ENCODE measurements at places on chromosomes 1 and 21. TPM values are rescaled to one million over a fixed set of nuclear protein-coding genes. Genes with fewer than 3 reads are reported as not detected.

VANGL2 gene
- under 0.01 TPM for total RNA-seq

SLC30A1 gene
- total RNA-seq: 49.9 TPM

KCND3 gene
- 6.5 TPM for total RNA-seq

THBS3 gene
- 61.9 TPM for total RNA-seq

RNU5D-1 gene
- total RNA-seq: not detected

IL23R gene
- total RNA-seq: not detected

FCMR gene
- 0.29 TPM for total RNA-seq

- no peaks in the 10 kb centered on the region for H3K36me3 ChIP-seq
- H3K27ac ChIP-seq: no peak overlapping the region
- DNase-seq: no peak
- no peak overlapping the region for H3K4me3 ChIP-seq
Measured at GRCh38 chr1:88697503-88697902, 13.4 kb downstream of the PKN2 start.

GRCh38 chr1:30976143-30976542 lies 67.6 kb upstream of the SDC3 start:
- H3K27ac ChIP-seq: peak overlapping the region; percentile 42
- no peak overlapping the region for H3K4me3 ChIP-seq
- H3K27me3 ChIP-seq: no peaks in the 10 kb centered on the region
- peak; percentile 68 for DNase-seq

DNA sequence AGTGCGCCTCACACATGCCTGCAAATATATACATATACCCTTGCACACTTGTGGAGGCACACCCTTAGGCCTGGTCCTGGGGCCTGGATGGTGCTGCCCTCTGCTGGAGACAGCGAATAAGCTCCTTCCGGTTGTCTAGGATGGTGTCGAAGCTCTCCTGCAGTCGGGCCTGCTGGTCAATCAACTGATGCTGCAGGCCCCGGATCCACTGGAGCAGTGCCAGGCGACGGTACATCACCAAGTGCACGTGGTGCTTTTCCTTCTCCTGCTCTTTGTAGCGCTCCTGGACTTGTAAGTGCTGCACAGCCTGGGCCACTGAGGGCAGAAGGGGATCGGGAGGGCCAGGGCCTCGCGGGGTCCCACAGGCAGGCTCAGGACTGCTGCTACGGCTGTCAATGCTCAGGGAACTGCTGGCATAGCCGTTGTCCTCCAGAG lies 3.1 kb downstream of the C1orf216 start:
- no peaks in the 10 kb centered on the region for H3K27me3 ChIP-seq
- H3K27ac ChIP-seq: no peak overlapping the region
- peaks cover 19% of the 10 kb centered on the region for H3K4me1 ChIP-seq
- peaks cover 21% of the 10 kb centered on the region for H3K36me3 ChIP-seq

- peak overlapping the region; percentile 58 for H3K27ac ChIP-seq
- no peaks in the 10 kb centered on the region for H3K36me3 ChIP-seq
- H3K27me3 ChIP-seq: no peaks in the 10 kb centered on the region
- no peak for DNase-seq
- peaks cover 14% of the 10 kb centered on the region for H3K4me1 ChIP-seq
Measured at GRCh38 chr1:221457685-221458446, 284.0 kb downstream of the DUSP10 start.

GRCh38 chr1:29096231-29096886 lies 27.3 kb downstream of the TMEM200B start:
- no peaks in the 10 kb centered on the region for H3K27me3 ChIP-seq
- H3K4me3 ChIP-seq: no peak overlapping the region
- H3K27ac ChIP-seq: no peak overlapping the region
- no peaks in the 10 kb centered on the region for H3K36me3 ChIP-seq
- peak; percentile 27 for DNase-seq

- no peak for DNase-seq
- no peaks in the 10 kb centered on the region for H3K27me3 ChIP-seq
- no peak overlapping the region for H3K4me3 ChIP-seq
- H3K4me1 ChIP-seq: no peaks in the 10 kb centered on the region
Measured at GRCh38 chr21:32181457-32181856, 97.4 kb downstream of the MIS18A start.

DNA sequence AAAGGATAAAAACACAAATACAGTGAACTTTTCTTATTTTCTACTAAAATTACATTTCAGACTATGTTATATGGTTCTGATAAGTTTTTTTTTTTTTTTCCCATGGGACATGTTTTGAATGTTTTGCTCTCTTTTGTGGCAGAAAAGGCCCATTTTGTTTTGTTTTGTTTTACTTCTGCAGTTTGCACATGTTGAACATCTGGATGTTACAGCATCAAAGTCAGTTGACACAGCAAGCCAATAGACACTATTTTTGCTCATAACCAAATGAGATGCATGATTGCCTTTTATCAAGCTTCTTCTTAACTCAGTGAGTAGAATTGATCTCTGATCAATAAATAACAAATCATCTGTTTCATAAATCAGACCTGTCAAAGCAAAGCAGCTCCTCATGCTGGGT lies 904.2 kb downstream of the ADGRL2 start:
- no peaks in the 10 kb centered on the region for H3K4me1 ChIP-seq
- H3K27me3 ChIP-seq: no peaks in the 10 kb centered on the region
- no peaks in the 10 kb centered on the region for H3K36me3 ChIP-seq
- no peak overlapping the region for H3K27ac ChIP-seq

DNA sequence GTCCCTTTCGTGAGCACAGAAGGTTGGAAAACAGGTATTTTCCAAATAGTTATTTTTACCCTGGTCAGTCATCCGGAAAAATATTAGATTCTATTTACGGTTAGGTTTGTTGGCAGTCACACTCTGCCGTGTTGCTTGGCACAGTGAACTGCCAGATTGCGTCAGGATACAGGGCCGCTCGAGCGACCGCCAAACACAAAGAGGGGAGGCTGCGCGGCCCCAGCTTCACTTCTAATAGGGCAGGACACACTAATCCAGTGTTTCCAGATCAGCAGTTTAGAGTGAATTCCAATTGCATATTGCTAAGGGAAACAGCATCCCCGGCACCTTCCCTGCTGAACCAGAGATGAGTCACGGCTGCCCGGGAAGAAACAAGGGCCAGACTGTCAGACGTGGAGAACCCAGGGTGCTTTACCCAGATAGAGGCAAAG lies 22.9 kb downstream of the UMODL1 start:
- H3K4me3 ChIP-seq: peak overlapping the region; percentile 3
- peaks cover 42% of the 10 kb centered on the region for H3K27me3 ChIP-seq
- no peaks in the 10 kb centered on the region for H3K36me3 ChIP-seq
- DNase-seq: peak; percentile 98

DNA sequence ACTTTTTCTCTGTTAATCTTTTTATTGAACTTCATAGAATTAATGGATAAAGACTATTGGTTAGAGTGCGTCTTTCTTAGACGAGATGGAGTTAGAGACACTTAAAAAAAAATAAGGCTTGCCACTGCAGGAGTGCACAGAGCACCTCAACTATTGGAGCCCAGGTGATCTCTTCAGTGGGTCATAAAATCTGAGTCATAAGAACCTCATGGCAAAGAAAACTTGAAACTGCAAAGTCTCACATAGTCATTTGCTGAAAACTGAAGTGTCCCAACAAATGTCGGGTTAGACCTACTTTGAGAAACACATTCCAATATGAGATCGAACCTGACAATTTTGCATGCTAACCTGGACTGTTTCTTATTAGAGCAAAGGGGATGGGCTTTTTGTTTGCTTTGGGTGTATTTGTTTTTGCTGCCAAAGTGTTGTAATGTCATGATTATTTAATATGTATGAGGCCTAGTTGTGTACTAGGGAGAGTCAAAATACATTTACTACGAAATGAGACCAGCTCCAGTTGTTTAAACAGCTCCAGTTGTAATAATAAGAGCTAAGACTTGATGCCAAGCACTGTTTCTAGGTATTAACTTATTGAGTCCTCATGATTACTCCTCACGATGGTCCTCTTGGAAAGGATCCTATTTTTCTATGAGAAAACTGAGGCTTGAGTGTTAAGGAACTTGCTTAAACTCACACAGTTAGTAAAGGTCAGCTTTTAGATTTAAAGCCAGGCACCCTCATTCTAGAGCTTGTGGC lies 65.1 kb downstream of the DDR2 start:
- peaks cover 6% of the 10 kb centered on the region for H3K36me3 ChIP-seq
- H3K4me3 ChIP-seq: no peak overlapping the region
- H3K4me1 ChIP-seq: peaks cover 23% of the 10 kb centered on the region

DNA sequence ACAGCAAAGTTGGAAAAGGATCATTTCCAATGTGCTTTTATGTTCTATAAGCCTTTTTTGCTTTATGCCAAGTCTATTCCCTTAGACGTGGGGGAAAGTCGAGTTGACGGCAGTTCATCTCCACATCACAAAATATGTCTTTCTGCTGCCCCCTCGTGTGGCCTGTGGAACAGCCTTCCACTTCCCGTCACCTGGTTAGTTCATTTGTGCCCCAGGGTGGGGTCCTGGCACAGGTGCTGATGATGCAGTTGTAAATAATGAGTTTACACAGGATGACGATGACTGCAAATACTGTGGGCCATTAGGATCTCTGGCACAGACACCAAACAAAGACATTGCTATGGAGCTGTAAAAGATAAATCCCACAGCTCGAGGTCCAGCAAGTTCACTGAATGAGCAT lies 10.0 kb upstream of the OTUD3 start:
- H3K4me3 ChIP-seq: no peak overlapping the region
- no peaks in the 10 kb centered on the region for H3K36me3 ChIP-seq
- peak; percentile 67 for DNase-seq
- peaks cover under 1% of the 10 kb centered on the region for H3K27me3 ChIP-seq
- H3K27ac ChIP-seq: no peak overlapping the region
- H3K4me1 ChIP-seq: peaks cover 9% of the 10 kb centered on the region

GRCh38 chr21:17679002-17679600 lies 66.4 kb upstream of the BTG3 start:
- H3K27ac ChIP-seq: no peak overlapping the region
- no peaks in the 10 kb centered on the region for H3K36me3 ChIP-seq
- peak; percentile 73 for DNase-seq
- no peaks in the 10 kb centered on the region for H3K27me3 ChIP-seq
- no peaks in the 10 kb centered on the region for H3K4me1 ChIP-seq

DNA sequence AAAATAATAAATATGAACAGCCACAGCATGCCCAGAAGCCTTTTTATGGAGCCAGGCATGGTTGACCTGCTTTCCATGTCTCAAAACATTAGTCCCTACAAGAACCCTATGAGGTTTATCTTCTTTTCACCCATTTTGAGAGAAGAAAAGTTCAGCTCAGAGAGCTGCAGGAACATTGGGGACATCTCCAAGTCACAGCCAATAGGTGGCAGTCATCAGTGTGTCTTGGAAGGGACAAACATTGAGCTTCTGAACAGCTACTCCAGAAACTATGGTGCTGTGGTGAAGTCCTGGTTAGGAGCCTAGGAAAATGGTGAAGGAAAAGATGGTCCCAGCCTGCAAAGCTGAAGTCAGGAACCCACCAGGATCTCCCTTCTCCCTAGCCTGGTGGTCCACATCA lies 73.6 kb downstream of the JMJD4 start:
- no peak overlapping the region for H3K27ac ChIP-seq
- H3K4me1 ChIP-seq: no peaks in the 10 kb centered on the region
- no peaks in the 10 kb centered on the region for H3K27me3 ChIP-seq
- no peak overlapping the region for H3K4me3 ChIP-seq
- H3K36me3 ChIP-seq: no peaks in the 10 kb centered on the region

GRCh38 chr1:10918531-10918930 lies 93.9 kb upstream of the TARDBP start:
- no peak overlapping the region for H3K4me3 ChIP-seq
- H3K36me3 ChIP-seq: no peaks in the 10 kb centered on the region
- peaks cover 29% of the 10 kb centered on the region for H3K27me3 ChIP-seq
- H3K4me1 ChIP-seq: no peaks in the 10 kb centered on the region
- H3K27ac ChIP-seq: no peak overlapping the region

DNA sequence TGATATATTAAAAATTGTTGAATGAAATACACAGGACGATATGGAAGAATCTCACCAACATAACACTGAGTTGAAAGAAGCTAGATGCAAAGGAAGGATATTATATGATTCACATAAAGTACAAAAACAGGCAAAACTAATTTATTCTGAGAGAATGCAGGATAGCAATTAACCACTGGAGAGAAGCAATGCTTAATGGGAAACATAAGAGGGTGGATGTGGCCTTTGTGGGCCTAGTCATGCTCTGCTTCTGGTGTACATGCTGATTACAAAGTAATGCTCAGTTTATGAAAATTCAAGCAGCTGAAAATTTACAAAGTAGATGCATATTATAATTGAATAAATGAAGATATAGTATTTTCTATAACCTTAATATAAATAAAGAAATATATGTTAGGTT lies 326.4 kb upstream of the ADAMTS5 start:
- peaks cover 10% of the 10 kb centered on the region for H3K4me1 ChIP-seq
- no peak overlapping the region for H3K4me3 ChIP-seq
- no peaks in the 10 kb centered on the region for H3K36me3 ChIP-seq
- no peak overlapping the region for H3K27ac ChIP-seq

- H3K27ac ChIP-seq: no peak overlapping the region
- no peaks in the 10 kb centered on the region for H3K36me3 ChIP-seq
- no peaks in the 10 kb centered on the region for H3K4me1 ChIP-seq
- no peak overlapping the region for H3K4me3 ChIP-seq
- H3K27me3 ChIP-seq: peaks cover 10% of the 10 kb centered on the region
- no peak for DNase-seq
Measured at GRCh38 chr1:21638531-21639341, 30.4 kb downstream of the RAP1GAP start.

DNA sequence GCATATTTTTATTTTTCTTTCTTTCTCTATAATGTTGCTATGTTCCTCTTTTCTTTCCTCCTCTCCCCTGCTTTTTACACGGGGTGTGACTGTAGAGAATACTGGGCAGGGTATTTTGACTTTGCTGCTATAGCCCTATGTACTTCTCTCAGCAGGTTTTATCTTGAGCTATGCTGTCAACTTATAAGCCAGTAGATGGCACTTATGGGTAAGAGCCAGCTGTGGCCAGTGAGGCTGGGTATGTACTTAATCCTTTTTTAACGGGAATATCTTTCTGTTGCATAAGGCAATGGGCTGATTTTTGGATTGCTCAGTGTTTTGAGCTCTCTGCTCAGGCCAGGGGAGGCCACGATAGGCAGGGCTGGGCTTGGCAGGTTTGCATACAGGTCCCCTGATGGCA lies 99.0 kb downstream of the KCNK2 start:
- peaks cover 4% of the 10 kb centered on the region for H3K4me1 ChIP-seq
- no peak overlapping the region for H3K4me3 ChIP-seq
- no peaks in the 10 kb centered on the region for H3K27me3 ChIP-seq
- peaks cover 16% of the 10 kb centered on the region for H3K36me3 ChIP-seq
- DNase-seq: no peak
- no peak overlapping the region for H3K27ac ChIP-seq

DNA sequence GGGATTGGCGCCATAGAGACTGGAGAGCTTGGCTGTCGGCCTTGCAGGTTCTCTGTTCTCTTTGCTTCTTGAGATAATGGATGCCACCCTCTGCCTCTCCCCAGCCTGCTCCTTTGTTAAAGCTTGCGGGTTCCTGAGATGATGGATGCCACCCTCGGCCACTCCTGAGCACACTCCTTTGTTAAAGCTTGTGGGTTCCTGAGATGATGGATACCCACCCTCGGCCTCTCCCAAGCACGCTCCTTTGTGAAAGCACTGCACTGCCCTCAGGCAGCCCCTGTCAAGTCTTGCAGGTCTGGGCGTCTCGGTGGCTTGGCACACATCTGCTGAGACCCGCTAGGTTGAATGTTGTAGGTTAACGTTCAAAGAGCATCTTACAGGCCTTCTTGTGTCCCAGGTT lies 76.5 kb downstream of the SCCPDH start:
- H3K27ac ChIP-seq: no peak overlapping the region
- no peaks in the 10 kb centered on the region for H3K4me1 ChIP-seq
- DNase-seq: no peak
- peaks cover 5% of the 10 kb centered on the region for H3K27me3 ChIP-seq
